Heart left ventricle (tissue), 16 donors: ENCODE measurements at places on chromosomes 3 and 15. TPM values are rescaled to one million over a fixed set of nuclear protein-coding genes. Genes with fewer than 3 reads are reported as not detected.

The EPHB3 gene
- total RNA-seq, result 2.5 TPM

The CAPN3 gene
- total RNA-seq, result 7.8 TPM

The PRR20G gene
- total RNA-seq, result not detected

- DNase-seq, result no peak
These were observed 891.9 kb upstream of the CADM2 start for GRCh38 chr3:84066915-84067314.

- DNase-seq, result no peak
These were observed 6.7 kb downstream of the ZIC1 start for GRCh38 chr3:147415874-147416273.

DNA sequence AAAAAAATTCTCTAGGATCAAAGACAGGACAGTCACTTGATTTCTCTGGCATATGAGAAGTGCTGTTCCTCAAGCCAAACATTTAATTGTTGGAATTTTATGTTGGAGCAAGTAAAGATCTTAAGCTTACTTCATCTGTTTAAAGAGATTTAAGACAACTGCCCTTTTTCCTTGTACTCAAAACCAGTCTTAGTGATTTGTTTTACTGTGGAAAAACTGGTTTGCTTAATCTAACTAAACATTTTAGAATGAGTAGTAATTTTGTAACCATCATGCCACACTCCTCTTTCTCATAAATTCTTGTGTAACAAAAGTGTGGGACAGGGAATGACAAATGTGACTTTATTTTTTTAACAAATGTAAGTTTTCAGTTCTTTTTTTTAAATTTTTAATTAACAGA is 18.4 kb downstream of the PRKCI start:
- no peak for DNase-seq

The NR2E3 gene
- total RNA-seq, result 0.25 TPM
